ENCODE measurements at places on chromosomes 6 and 20. TPM values are rescaled to one million over a fixed set of nuclear protein-coding genes. Genes with fewer than 3 reads are reported as not detected.

The ASIP gene
- not detected for total RNA-seq

The TFAP2A gene
- 0.39 TPM for total RNA-seq

The SYNE1 gene
- total RNA-seq: 241 TPM

The CDK5RAP1 gene
- total RNA-seq: 15.3 TPM

The RAB5IF gene
- 65.8 TPM for total RNA-seq

The OR14J1 gene
- not detected for total RNA-seq

Data from articular chondrocyte of knee joint (primary cell).